ENCODE measurements at places on chromosomes 13 and 19.

GRCh38 chr19:42255766-42256745, 1.1 kb upstream of the ERF start:
- DNase-seq, result no peak

DNA sequence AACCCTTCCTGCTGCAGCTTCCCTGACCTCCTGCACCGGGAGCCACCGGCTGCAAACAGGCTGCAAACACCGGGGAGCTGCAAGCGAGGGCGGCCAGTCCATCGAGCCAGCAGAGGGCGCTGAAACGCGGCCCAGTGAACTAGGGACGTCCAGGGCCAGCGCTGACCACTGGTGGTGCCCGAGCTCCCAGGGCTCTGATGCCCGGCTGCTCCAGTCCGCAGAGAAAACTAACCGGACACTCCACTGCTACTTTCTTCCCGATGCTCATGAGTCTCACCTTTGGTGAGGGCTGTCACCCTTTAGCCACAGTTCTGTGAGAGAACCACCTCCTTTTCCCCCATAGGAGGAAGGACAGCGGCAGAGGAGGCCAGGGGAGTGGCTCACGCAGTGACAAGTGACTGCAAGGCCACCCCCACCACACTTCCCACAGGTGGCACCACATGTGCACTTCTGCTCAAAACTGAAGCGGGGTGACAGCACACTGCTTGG, 82.8 kb upstream of the MTIF3 start:
- peak; percentile 61 for DNase-seq

DNA sequence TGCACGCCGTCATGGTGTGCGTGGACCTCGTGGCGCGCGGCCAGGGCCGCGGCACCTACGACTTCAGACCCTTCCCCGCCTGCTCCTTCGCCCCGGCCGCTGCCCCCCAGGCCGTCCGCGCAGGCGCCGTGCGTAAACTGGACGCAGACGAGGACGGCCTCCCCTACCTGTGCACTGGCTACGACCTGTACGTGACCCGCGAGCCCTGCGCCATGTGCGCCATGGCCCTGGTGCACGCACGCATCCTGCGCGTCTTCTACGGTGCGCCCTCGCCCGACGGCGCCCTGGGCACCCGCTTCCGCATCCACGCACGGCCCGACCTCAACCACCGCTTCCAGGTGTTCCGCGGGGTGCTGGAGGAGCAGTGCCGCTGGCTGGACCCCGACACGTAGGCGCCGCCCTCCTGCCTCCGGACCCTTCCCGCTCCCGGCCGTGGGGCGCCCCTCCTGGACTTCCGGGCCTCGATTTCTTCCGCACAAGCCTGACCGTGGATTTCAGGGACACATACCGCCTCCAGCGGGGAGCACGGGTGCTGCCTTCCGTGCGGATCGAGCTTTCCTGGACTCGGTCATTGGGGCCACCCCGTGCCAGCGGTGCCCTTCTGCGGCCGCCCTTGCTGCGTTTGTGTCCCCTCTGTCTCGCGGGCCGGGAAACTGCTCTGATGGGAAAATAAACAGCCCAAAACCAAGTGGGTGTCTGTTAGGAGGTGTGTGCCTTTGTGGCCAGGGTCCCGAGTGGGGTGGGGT, 7.7 kb downstream of the ADAT3 start:
- no peak for DNase-seq

GRCh38 chr19:35039881-35040825, 1.4 kb upstream of the HPN start:
- no peak for DNase-seq

- DNase-seq, result no peak
These were observed 411.2 kb downstream of the FGF9 start for GRCh38 chr13:22082030-22082429.

DNA sequence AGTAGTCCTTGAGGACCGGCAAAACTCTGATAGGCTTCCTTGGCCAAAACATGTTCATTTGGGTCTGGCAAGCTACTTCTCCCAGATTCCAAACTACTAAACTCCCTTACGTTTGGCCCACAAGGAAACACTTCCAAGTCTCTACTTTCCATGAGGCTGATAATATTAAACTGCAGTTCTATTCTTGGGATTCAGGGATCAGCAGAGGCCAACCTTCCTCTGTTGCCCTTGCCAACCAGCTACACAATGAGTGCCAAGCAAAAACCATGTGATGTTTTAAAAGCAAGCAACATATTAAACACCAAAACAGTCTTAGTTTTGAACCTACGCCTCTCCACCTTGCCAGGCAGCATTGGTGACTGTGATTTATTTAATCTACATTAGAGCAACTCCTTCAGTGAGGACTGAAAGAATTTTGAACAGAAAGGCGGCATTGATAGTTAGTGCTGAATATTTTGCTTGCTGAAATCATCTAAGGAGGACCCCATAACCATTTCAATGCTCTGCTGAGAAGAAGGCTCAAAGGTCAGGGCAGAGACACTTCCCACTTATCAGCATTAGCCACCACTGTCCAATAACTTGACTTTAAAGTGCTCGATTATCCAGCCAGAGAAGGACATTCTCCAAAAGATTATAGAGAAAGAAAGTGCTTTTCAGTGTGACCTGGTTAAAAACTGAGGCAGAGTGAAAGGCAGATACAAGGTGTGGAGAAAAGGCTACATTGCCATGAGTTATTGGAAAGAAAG, 287.1 kb downstream of the TBC1D4 start:
- DNase-seq, result no peak

DNA sequence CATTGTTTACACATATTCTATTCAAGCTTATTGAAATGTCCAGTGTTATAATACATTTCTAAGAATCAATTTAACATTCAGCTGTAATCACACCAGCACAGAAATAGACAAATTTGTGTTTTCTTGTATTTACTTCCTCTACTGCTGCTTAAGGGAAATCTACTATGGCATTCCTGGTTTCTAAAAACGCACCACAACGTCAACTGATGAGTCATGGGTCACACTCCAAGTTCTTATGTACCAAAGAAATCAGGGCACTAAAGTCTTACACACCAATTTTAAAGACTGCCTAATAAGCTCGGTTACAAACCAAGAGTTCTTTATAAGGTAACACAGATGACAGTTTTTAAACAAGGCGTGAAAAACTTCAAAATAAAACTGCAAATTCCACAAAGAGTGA, 13.2 kb downstream of the LNX2 start:
- DNase-seq, result no peak

DNA sequence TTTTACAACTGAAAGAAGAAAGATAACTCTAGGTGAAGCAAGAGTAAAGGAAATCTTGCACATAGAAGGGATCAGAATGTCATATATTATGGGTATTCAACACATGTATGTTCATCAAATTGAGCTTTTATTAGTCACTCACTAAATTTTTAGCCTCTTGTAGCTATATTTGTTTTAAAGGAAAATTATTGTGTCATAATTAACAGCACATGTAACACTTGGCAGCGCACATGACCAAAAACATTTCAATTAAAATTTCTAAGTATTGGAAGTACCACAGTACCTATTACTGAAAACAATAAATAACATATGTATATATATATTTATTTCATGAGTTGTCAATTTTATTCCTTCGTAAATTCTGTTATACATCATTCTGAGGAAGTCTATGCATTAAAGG, 2800.4 kb downstream of the PCDH9 start:
- no peak for DNase-seq

DNA sequence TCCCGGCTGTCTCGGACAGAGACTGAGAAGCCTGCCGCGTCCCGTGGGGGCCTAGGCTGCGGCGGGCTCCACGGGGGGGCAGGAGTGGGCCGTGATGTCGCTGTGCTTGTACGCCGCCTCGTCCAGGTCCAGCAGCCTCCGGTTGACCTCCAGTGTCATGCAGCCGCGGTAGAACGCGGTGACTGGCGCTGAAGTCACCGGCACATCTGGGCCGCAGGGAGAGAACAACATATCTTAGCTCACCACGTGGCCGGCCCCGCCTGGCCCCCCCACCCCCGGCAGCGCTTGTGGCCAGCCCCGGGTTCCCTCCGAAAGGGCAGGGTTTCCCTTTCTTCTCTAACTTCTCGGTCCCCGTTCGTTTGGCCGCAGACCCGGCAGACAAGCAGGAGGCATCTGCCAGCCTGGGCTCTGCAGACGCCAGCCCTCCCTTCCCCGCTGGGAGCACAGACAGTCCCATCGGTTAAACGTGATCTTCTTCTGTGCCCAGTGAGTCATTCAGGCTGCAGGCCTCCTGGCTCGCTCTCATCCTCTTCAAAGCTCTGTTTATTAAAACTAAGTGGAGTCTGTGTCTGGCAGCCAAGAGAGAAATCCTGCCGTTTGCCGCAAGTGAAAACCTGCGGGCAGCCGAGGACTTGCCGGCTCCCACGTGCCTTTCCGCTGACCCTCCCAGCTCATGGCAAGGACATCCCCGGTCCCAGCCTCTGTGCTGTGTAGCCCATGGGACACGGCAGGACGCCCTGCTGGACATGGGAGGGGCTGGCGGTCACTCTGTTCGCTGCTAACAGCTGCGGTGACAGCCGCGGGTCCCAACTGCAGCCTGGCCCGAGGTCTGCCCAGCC, 42.8 kb downstream of the GAS6 start:
- DNase-seq, result no peak

GRCh38 chr13:82294226-82294625, 1588.0 kb downstream of the SLITRK1 start:
- DNase-seq, result no peak

DNA sequence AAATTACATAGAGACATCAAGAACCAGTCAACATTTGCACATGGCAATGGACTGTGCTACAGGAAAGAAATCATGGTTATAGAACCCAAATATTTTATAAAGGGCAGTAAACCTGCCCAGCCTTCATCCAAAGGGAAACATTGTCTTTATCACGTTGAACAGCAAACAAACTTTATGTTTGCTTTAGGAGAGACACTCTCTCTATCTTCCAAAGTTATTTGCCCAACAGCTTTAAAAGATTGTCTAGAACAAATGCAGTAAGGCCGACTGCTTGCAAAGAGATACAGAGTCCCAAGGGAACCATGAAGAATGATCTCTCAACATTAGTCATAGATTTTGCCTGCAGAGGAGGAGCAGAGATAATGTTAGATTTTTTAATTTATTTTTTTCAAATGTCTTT, 1323.5 kb upstream of the SLC10A2 start:
- no peak for DNase-seq

DNA sequence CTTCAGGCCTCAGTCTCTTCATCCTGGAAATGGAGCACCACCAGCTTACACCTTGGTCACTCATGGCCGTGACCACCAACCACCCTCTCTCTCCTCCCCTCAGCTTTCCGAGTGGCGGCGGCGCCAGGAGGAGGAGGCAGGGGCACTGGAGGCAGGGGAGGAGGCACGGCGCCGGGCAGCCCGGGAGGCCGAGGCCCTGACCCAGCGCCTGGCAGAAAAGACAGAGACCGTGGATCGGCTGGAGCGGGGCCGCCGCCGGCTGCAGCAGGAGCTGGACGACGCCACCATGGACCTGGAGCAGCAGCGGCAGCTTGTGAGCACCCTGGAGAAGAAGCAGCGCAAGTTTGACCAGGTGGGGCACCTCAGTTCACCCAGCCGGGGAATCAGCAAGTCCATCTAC, 47.7 kb downstream of the KCNC3 start:
- no peak for DNase-seq

- DNase-seq, result no peak
These were observed 84.0 kb downstream of the ALOX5AP start for GRCh38 chr13:30819136-30819888.

DNA sequence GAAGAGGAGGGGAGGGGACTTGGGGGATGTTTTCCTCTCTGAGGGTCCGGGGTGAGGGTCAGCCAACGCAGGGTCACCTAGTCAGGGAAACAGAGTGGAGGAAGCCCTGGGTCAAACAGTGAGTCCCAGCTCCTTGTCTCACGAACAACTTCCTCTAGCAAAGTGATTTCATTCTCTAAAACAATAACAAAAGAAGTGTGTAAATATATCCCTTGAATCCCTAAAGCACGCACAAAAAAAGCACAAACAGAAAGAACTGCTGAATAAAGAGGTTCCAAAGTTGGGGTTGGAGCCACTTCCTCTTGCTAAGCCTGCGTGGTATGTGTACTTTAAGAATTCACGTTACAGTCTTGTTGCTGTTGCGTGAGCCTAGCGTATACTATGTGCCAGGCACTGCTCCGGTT, 1.5 kb upstream of the C5AR2 start:
- DNase-seq, result no peak

GRCh38 chr13:21316376-21316775, 139.9 kb downstream of the MRPL57 start:
- no peak for DNase-seq

- no peak for DNase-seq
These were observed 525.6 kb downstream of the DCT start for GRCh38 chr13:93953841-93954240.

DNA sequence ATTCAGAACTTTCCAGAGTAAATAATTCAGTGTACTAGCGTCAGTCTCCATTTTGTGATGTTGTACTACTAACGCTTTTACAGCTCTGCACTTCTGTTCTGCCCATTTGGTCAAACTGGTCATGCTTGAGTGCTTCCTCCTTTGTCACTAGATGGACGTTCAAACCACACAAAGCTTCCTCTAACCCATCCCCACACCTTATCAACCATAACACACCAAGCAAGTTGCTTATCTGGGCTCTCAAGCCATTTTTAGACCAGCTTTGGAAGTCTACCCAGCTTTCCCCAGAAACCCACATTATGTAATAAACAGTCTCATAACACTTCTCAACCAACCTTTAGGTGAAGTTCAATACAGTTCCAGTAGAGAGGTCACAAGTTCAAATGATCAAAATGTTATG, 2.3 kb upstream of the ZNF347 start:
- DNase-seq, result no peak

DNA sequence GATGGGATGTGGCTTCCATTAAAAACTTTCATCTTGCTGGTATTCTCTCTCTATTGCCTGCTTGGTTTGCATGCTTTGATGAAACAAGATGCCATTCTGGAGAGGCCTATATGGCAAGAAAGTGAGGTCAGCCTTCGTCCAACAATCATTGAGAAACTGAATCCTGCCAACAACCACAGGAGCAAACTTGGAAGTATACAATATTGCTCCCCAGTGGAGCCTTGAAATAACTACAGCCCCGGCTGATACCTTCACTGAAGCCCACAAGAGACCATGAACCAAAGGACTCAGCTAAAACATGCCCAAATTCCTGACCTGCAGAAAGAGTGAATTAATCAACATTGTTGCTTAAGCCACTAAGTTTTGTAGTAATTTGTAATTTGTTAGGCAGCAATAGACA, 82.5 kb upstream of the FGF14 start:
- no peak for DNase-seq

- DNase-seq, result no peak
These were observed 737.4 kb downstream of the UQCRFS1 start for GRCh38 chr19:28475525-28475924.

DNA sequence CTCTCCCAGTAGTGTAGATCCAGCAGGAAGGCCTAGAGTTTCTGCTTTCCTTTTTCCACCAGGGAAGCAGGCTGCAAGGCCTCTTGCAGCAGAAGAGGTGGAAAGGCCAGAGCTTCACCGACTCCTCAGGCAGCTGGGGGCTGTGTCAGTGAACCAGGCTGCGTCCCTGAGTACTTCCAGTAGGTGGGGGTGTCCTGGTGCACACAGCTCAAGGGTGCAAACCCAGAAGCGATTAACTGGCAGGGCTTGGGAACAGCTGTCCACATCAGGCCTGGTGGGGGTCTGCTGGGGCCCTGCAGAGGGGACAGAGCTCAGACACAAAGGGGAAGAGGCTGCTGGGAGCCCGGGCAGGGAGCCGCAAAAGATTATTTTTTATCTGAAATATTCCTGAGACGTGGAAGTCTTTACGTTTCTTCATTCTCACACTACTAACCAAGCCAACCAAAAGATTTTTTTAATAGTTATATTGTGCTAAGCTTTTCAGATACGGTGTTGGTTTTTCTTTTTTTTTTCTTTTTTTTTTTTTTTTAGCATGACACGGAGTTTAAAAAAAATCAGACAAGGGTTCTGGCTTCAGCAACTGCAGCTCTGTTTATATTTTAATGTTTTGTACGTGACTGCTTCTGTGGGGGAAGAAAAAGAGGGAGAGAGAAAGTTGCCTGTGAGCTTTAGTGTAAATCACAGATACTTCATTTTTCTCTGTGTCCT, 11.0 kb downstream of the TSHZ3 start:
- DNase-seq, result peak; percentile 40
